ENCODE measurements at places on chromosomes 5 and 9. TPM values are rescaled to one million over a fixed set of nuclear protein-coding genes. Genes with fewer than 3 reads are reported as not detected.

Gene C9orf85
- 14.1 TPM for total RNA-seq

Gene PRRT1B
- not detected for total RNA-seq

Gene SPATA9
- total RNA-seq = not detected

Gene SPACA9
- total RNA-seq = 2.0 TPM

Gene GFI1B
- not detected for total RNA-seq

Gene PCDHA9
- total RNA-seq = 0.07 TPM

Gene C5orf52
- not detected for total RNA-seq

Gene NR2F1
- 39.2 TPM for total RNA-seq

Gene BTNL9
- not detected for total RNA-seq

Gene GMCL2
- total RNA-seq = not detected

Gene SOX30
- not detected for total RNA-seq

Gene UBE2QL1
- total RNA-seq = 0.07 TPM

Gene GARIN3
- not detected for total RNA-seq

Gene EXD3
- 9.3 TPM for total RNA-seq

Gene NR6A1
- total RNA-seq = 1.2 TPM
